ENCODE measurements at places on chromosomes 11 and 22.

DNA sequence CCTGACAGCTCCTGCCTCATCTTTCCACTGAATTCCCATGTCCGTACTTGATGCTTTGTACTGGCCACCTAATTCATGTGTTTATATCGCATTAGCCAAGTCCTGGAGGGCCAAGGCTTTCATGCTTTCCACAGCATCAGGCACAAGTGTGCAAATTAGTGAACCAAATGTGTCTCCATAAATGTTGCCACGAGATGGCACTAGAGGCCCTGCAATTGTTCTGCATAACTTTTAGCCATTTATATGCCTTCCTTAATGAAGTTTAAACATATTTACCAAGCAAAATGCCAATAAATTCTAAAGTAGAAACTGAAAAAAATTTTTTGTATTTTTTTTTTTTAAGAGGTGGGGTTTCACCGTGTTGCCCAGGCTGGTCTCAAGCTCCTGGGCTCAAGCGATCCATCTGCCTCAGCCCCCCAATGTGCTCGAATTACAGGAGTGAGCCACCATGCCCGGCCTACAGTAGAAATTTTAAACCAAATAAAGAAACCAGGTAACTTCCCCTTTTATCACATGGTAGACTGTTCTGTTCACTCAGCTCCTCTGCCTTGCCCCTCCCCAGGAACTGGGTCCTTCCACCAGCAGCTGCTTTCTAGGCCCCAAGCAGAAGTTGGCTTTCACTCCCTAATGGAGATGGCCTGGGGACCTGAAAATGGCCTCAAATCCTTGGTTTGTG is 20.8 kb upstream of the IL18BP start:
- DNase-seq = peak; percentile 40

GRCh38 chr11:73262851-73263495 is 9.2 kb upstream of the P2RY6 start:
- DNase-seq = no peak

- DNase-seq = no peak
Measured at GRCh38 chr11:1230456-1231395, 7.9 kb downstream of the MUC5B start.

DNA sequence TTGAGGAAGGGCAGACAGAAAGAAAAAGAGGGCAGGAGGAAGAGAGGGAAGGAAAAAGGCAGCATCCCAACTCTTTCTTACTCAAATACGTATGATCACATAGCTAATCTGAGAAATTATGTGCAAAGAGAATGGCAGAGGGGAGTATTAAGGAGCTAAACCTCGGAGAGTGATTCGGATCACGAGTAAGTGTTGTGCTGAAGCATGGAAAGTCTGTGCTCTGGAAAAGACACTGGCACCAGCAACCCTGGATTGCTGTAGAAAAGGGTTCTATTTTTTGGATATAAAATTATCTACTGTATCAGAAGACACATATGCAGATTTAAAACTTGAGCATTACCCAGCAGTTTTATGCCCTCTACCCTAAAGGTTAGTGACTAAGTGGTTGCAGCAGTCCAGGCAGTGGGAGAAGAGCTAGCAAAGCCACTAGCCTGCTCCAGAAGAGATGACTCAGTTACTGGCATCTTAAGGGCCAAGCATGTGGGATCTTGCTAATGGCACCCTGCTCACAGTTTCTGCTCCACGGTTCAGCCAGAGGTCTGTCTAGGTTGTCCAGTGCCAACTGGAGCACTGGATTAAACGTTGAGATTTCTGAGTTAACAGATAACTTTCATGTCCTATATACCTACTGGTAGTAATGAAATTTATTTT is 151.7 kb downstream of the SWAP70 start:
- no peak for DNase-seq

DNA sequence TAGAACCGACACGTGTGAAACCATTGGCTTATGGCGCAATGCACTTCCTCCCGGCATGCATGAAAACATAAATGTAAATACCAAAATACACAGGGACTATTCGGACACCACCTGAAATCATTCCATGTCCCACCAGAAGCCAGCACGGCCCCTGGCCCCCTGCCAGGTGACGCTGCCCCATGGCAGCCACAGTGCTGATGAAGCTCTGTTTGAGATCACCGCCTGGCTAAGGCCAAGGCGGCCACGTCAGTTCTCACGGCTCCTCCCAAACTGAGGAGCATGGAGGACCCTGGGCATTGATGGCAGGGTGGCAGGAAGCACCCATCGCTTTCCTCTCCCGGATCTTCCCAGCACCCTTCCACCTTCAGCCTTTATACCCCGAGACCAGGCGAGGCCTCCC is 89.5 kb downstream of the CDKN1C start:
- no peak for DNase-seq

GRCh38 chr11:95412074-95412473 is 181.1 kb upstream of the SESN3 start:
- no peak for DNase-seq

DNA sequence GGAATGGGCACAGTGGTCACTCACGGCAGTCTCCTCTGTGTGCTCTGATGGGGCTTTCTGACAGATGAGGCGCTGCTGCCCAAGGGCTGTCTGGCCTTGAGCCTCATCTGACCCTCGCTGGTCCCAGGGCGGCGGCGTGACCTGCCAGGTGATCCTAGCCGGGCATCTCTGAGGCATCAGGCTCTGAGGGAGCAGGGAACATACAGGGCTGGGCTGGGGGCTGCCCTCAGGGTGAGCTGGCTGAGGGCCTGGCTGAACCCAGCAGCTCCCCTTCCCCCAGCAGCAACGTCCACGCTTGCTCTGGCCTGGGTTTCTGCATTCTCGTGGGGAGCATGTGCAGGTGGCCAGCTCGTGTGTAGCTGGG is 47.6 kb downstream of the MOB2 start:
- no peak for DNase-seq

DNA sequence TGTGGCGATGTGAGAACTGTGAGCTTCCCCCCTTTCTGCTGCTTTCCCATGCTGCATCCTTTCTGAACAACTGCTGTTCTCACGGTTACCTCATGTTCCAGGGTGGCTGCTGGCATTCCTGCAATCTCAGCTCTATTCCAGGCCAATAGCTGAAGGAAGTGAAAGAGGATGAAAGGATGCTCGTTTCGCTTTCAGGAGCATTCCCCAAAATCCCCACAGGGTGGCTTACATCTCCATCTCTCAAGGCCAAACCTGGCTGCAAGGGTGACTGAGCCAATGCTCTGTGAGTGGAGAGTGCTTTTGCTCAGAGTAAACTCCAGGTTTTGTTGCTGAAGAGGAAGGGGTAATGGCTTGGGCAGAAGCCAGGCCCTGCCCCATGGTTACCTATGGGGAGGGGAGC is 848.2 kb downstream of the BRD1 start:
- no peak for DNase-seq

GRCh38 chr11:2461956-2462542 is 17.2 kb downstream of the KCNQ1 start:
- no peak for DNase-seq

DNA sequence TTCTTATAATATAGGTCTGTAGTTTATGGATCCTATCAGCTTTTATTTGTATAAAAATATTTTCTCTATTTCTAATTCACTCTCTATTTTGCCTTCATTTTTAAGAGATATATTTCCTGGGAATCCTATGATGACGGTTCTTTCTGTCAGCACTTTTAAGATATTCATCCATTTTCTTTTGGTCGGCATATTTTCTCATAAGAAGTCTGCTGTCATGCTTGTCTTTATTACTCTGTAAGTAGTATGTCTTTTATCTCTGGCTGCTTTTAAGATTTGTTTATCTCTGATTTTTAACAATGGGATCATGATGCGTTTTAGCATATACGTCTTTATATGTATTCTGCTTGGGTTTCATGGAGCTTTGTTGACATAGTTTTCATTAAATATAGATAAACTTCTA is 175.5 kb downstream of the SNX19 start:
- no peak for DNase-seq

GRCh38 chr11:67614730-67615714 is 8.3 kb downstream of the NDUFV1 start:
- peak; percentile 58 for DNase-seq

- no peak for DNase-seq
Measured at GRCh38 chr11:19727246-19727645, 14.6 kb downstream of the NAV2 start.

DNA sequence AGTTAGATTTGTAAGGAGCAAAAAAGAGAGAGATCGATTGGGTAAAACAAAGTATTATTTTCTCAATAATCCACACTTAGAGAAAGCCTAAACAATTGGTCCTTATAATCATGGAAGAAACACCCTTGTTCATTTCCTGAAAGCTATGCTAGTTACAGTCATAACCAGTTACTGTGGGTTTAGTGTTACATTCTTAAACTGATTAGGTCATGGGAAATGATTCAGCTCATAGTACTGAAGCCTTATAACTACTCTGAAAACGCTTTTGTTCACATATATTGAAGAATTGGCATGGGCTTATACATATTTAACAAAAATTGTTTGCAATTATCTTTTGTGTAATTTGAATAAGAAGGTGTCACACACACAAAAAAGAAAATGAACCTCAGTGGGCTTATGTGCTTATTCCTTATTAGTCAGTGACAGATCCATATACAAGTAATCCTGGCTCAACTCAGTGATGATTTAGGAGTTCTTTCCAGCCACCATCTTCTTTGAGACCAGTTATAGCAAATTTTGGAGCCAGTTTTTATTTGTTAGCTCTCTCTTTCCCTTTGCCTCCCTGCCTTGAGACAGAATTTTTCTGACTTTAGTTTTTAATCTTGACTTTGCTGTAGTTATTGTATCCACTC is 198.5 kb upstream of the CTSC start:
- DNase-seq = no peak

DNA sequence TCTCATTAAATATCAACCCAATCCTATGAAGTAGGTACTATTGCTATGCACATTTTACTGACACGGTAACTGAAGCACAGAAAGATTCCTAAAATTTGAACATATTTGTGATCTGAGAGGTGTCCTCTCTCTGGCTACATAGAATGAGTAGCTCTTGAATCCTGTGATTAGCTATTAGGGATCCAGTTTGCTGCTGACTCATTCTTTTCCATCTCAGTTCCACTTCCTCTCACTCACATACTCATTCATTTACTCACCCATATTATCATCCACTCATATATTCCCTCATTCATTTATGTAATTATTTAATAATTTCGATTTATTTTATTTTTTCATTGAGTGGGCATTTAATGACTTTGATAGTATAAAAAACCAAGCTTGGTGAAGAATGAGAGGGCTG is 42.7 kb downstream of the OR5B17 start:
- DNase-seq = no peak

DNA sequence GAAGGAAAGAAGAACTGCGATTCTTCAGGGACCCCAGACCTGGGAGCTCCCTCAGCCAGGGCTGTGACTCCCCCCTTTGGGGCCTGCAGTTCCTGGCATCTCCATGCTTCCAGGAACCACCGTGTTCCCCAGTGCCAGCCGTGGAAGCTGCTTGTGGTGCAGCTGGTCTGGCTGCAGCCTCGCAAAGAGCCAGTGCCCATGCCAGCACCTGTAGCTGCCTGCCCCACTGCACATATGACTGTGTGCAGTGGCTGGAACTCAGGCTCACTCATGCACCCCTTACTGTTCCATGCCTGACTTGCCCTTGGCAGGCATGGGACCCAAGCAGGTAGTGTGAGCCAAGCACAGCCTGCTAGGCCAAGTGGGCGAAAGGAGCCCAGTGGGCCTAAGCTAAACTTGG is 401.3 kb downstream of the LRRC4C start:
- DNase-seq = no peak

- no peak for DNase-seq
Measured at GRCh38 chr22:39371732-39372131, 21.9 kb downstream of the SYNGR1 start.

DNA sequence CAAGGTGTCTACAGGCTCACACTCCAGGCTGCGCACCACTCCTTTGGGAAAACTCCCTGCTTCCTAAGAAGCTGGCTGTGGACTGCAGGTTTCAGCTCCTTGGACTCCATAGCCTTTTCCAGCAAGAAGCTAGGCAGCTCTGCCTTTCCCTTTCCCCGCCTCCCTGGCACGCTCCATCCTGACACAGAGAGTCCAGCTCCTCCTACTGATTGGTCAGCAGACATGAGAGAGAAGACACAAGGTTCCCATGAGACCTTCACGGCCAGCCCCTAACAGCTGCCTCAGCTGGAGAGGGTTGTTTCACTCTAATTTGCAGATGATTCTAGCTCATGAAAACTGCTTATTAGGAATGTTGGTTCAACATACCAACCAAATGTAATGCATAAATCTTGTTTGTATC is 27.6 kb downstream of the TENM4 start:
- DNase-seq = no peak

GRCh38 chr11:96680211-96681018 is 290.6 kb downstream of the JRKL start:
- no peak for DNase-seq

GRCh38 chr11:121763526-121763925 is 310.8 kb upstream of the SORL1-AS1 start:
- DNase-seq = no peak

GRCh38 chr11:72454791-72455190 is 20.5 kb upstream of the CLPB start:
- DNase-seq = no peak

DNA sequence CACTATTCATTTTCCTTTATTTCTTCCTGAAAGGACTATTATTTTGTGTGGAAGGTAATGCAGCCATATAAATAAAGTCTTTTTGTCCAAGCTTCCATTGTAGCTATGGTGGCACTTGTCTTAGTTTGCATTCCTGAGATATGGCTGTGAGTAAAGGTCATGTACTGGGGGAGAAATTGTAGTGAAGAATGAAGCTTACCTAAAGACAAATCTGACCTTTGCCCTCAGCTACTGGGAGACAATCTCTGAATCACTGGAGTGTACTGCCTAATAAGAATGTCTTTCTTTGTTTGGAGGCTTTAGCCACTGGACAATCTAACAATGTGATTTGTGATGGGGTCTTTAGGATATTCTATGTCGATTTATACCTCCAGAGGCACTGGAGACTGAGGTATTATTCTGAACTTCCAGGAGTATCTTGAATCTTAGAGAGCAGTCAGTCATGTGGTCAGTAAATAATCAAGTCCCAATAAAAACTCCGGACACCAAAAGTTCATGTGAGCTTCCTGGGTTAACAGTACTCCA is 39.7 kb upstream of the OR5AK2 start:
- no peak for DNase-seq

GRCh38 chr11:78313898-78314297 is 103.7 kb downstream of the GAB2 start:
- DNase-seq = no peak

DNA sequence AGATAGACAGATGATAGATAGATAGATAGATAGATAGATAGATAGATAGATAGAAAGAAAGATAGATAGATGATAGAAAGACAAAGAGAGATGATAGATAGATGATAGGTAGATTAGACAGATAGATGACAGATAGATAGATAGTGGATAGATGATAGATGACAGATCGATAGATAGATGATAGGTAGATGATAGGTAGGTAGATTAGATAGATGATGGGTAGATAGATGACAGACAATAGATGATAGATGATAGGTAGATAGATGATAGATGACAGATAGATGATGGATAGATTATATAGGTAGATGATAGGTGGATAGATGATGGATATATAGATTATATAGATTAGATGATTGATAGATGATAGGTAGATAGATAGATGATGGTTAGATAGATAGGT is 4.3 kb downstream of the LZTR1 start:
- DNase-seq = no peak

GRCh38 chr11:2447253-2447950 is 2.6 kb downstream of the KCNQ1 start:
- DNase-seq = no peak

- peak; percentile 97 for DNase-seq
Measured at GRCh38 chr22:21952586-21953571, at the start of gene PPM1F. TSS of gene PPM1F (minus strand) at chr22:21952848. CDS start at chr22:21946048, 6,800 bp downstream.

- DNase-seq = no peak
Measured at GRCh38 chr11:26283852-26284408, 48.0 kb upstream of the ANO3 start.

GRCh38 chr11:1279674-1280055 is 29.8 kb downstream of the TOLLIP start:
- DNase-seq = no peak

- DNase-seq = no peak
Measured at GRCh38 chr11:113188371-113188834, 126.0 kb upstream of the TTC12 start.
